ENCODE measurements at places on chromosomes 3 and 15. TPM values are rescaled to one million over a fixed set of nuclear protein-coding genes. Genes with fewer than 3 reads are reported as not detected.
A peak's percentile ranks its signal among the peaks of the same experiment; 100 is the strongest.

DNA sequence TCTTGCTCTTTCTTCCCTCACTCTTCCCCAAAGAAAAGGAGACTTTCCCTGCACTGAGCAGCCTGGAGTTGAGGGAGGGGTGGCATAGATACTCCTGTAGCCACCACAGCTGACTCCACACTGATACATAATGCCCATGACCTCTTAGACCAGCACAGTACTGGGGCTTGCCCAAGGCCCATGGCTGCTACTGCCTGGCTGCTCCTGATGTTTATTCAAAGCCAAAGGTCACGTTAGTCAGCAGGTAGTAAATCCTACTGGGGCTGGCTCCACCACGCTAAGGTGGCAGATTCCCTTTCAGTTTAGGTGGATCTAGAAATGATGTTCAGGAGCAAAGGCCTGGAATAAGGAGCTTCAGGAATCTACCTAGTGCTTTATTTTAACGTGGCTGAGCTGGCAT is 212.7 kb downstream of the C3orf38 start:
- no peak for DNase-seq

AHSG gene
- not detected for total RNA-seq

DNA sequence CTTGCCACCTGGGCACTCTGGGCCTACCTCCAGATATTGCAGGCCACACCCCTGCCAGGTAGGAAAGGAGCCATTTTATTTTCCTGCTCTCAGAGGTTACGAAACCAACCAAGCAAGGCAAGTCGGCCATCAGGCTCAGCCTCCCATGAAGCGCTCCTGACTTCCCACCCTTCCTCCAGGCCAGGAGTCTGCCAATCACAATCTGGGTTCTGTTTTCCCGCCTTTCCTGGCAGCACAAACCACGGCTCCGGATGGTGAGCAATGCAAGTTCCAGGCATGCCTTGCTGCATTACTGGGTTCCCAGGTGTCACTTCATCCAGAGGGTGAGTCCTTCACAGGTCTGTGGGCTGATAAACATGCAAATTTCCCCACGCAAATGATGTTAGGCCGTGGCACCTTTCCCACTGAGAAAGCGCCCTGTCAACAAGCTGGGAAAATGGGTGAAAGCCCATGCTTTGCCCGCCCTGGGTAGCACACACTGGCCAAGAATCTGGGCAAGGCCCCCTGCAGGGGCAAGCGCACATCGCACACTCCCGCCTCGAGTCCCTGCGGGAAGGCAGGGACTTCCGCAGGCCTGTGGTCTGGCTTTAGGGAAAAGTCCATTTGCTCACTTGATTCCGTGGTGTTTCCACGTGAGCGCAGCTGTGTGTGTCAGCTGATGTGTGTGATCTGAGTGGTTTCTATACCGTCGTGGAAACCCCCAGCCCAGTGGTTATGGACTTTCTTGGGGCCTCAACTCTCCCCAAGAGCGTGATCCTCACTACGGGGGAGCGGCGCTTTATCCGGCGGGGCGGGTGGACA is 61.6 kb upstream of the RYK start:
- peak; percentile 90 for DNase-seq

GRCh38 chr3:170802164-170803151 is 67.5 kb downstream of the RPL22L1 start:
- no peak for DNase-seq

EFHB gene
- not detected for total RNA-seq

CLDN18 gene
- total RNA-seq: 0.40 TPM

DNA sequence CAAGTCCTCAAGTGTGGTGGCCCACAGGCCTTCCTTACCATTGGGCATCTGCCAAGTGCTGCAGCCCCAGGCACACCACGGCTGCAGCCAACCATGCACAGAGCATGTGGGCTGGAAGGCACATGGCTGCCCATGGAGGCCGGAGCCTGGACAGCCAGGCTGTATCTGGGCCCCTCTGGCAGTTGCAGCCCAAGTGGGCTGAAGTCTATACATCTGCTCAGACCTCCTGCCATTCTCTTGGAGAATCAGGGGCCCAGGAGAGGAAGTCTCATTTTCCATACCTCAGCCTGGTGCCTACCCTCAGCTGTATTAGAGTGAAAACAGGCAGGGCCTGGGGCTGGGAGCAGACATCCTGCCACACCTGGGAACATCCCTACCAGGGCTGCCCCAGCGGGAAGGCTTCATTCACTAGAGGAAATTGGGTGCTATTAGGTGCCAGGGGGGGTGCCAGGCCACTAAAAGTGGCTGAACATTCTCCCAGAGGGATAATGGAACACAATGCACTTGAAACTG is 48.0 kb upstream of the SLCO2A1 start:
- peak; percentile 60 for DNase-seq

GRCh38 chr15:100330221-100330620 is 11.6 kb downstream of the ADAMTS17 start:
- no peak for DNase-seq

GRCh38 chr15:68885070-68885469 is 45.3 kb upstream of the SPESP1 start:
- DNase-seq: peak; percentile 74

- no peak for DNase-seq
These were observed 99.1 kb downstream of the NSMCE3 start for GRCh38 chr15:29170521-29170920.

Measured in esophagus muscularis mucosa (tissue), 4 donors.